ENCODE measurements at places on chromosomes 12 and 14.

DNA sequence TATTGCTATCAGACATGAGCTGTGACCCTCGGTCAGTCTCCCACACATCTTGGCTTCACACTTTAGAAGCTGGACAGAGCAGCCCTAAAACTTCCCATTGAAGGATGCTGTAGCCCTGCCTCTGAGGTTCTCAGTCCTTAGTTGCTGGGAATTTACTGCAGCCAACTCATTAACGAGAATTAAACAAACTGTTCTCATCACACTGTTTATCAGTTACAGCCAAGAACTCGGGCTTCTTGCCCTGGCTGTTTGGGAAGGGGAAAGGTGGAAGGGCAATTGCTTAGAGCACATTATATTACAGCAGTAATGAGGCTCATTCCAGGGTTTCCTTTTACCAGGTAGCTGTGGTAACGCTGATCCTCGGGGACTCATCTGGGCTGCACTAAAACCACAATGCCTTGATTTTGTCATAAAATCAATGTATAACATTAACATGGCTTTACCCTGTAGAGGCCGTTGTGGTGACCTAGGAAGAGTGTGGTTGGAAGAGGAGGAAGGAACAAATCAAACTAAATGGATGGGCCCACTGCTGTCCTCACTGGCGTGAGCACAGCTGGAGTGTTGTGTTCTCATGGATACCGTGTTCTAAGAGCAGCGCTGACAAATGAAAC is 87.1 kb downstream of the GPR135 start:
- DNase-seq, result no peak

- DNase-seq, result no peak
These were observed 5.6 kb downstream of the EIF4B start for GRCh38 chr12:53011889-53012288.

- DNase-seq, result no peak
These were observed 12.8 kb downstream of the ZFYVE1 start for GRCh38 chr14:73014105-73014504.

- no peak for DNase-seq
These were observed 58.5 kb downstream of the WNK1 start for GRCh38 chr12:810671-811415.

DNA sequence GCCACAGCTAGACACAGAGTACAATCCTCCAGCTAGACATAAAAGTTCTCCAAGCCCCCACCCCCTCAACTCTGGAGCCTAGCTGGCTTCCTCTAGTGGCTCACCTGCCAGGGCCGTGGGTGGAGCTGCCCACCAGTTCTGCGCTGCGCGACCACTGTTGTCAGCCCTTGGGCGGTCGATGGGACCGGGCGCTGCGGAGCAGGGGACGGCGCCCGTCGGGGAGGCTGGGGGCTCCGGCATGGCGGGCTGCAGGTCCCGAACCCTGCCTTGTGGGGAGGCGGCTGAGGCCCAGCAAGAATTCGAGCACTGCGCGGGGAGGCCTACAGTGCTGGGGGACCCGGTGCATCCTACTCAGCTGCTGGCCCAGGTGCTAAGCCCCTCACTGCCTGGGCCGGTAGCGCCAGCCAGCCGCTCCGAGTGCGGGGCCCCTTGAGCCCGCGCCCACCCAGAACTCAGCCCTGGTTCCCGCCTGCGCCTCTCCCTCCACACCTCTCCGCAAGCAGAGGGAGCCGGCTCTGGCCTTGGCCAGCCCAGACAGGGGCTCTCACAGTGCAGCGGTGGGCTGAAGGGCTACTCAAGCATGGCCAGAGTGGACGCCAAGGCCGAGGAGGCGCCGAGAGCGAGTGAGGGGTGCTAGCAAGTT is 51.0 kb downstream of the RTN1 start:
- DNase-seq, result no peak

DNA sequence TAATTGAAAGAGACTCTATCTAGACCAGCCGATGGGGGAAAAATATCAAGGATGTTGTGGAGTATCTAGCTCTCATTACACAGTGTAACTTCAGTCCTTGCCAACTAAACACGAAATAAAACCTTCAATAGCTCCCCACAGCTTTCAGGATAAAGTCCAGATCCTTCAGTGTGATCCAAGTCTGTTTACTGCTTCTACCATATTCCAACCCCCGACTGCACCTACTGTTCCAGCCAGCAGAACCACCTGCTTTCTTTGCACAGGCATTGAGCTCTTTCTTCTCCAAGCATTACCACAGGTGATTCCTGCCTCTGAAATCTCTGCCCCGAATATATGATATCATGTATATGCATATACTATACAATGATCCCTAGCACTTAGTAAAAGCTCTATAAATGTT is 2.2 kb upstream of the LRRC23 start:
- no peak for DNase-seq

- DNase-seq, result no peak
These were observed 11.3 kb downstream of the SYNE3 start for GRCh38 chr14:95505030-95505589.

DNA sequence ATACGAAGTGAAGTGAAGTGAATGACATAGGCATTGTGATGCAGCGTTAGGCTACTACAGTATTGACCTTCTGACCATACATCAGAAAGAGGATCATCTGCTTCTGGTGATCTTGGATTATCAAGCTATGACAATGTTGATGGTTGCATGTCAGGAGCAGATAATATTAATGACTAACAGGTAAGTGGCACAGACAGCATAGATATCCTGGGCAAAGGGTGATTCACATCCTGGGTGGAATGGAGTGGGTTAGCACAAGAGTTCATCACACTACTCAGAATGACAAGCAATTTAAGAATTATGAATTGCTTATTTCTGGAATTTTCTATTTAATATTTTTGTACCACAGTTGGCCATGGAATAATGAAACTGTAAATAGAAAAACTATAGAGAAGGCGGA is 397.9 kb upstream of the ATP2B1 start:
- DNase-seq, result no peak

- no peak for DNase-seq
These were observed 178.1 kb upstream of the NOVA1 start for GRCh38 chr14:26775765-26776563.

DNA sequence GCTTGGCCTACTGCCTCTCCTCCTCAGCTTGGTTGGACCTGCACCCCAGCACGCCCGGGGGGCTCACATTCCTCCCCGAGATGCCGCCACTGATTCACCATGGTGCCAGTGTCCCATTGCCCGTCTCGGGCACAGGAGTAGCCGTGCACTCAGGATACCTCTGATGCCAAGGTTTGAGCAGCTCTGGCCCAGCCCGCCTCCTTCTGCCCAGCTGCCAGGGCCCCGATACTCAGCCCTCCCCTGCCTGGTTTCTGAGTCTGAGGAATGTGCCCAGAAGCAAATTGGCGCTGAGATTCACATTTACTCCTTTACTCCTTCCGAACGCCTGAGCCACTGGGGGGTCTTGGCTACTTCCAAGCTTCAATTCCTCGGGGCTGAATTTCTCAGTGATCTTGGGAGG is 63.5 kb downstream of the NINJ2 start:
- no peak for DNase-seq

- no peak for DNase-seq
These were observed 11.2 kb downstream of the DHRS7 start for GRCh38 chr14:60153991-60154390.

DNA sequence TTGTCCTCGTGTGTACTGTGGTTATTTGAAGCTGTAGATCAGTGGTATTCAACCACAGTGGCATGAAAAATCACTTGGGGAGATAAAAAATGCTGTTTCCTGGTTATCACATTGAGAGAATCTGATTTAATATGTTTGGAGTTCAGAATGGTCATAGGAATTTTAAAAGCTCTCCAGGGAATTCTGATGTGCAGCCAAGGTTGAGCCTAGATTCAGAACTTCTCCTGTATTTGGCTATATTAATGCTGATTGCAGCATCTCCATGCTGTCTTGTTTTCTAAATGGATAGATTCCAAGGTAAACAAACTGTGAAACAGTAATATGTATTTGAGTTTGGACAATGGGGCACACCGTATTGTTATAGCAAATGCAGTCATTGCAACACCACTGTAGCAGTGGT is 982.2 kb upstream of the FBXO33 start:
- no peak for DNase-seq

DNA sequence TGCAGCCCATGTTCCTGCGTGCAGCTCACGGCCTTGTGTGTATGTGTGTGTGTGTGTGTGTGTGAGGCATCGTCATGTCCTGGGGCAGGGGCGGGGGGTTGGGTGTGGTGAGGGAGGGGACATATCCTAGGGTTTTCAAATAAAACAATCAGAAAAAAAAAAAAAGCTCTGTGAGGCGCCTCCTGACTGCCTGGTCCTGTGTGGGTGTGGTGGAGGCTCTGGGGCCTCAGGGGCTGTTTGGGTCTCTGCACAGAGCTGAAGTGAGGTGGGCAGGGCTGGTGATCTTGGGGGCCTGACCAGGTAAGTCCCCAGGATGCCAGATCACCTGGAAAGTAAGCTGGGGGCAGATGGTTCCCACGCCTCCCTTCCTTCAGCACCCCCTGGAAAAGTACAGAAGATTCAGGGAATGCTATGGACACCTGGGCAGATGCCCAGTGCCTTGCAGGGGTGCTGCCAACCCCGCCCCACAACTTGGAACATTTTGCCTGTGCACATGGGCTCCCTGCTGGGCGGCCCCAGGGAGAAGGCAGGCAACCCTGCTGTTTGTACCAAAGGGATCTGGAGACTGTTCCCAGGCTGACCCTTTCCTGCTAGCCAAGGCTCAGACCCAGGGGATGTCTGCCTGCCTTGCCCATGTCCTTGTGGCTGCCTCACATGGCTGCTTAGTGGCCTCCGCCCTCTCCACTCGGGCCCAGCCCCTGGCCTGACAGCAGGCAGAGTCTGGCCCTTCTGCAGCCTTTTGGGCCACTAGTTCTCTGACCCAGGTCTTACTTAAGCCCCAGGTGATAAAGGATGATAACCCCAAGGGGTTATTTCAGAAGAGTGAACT is 28.8 kb downstream of the CLSTN3 start:
- no peak for DNase-seq

GRCh38 chr12:5244513-5244972 is 187.4 kb upstream of the NTF3 start:
- no peak for DNase-seq

DNA sequence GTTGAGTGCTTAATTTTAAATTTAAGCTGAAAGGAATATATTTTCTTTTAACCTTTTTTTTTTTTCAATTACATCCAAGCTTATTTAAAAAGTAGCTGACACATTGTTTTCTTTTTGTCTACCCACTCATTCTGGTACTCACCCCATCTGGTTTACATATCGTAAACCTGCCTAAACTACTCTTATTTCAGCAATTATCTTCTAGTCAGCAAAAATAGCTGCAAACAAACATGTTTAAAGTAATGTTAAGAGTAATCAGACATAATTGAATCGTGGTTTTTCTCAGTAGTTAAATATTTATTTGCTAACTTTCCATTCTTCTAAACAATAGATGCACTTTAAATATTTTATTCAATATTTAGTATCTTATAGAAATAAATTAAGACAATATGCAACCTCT is 492.7 kb upstream of the MGAT4C start:
- DNase-seq, result no peak

DNA sequence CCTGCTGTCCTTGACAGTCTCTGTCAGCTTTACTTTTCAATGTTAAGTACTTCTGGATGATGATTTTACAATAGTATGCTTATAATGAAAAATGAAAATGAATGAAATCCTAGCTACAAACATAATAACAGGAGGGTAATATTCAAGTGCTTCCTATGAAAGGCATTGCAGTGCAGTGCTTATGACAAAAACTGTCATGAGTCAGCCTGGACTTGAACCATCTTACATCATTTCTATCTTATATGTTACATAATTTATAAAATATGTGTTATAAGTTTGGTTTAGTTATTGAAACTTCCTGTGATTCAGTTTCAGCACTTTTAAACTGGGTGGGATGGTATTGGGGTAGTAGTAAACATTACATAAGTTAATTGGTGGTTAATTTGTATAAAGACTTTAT is 451.7 kb downstream of the TMEM117 start:
- no peak for DNase-seq

DNA sequence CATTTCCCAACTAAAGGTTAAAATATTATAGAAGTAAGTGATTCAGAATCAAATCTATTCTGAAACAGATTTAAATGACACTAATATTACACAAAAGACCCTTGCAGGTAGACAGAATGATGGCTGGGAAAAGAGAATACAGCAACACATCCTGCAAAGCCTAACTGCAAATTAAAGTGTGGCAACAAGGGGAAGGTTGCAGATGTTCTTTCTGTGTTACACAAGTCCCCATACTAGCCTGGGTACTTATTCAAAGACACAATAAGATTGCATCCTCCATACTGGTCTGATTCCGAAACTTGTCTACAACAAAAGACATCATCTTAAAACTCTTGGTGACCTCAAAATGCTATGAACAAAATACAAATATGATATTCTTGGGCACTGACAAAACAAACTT is 50.5 kb downstream of the R3HDM2 start:
- no peak for DNase-seq

GRCh38 chr14:89479802-89480201 is 62.8 kb upstream of the FOXN3 start:
- DNase-seq, result no peak

DNA sequence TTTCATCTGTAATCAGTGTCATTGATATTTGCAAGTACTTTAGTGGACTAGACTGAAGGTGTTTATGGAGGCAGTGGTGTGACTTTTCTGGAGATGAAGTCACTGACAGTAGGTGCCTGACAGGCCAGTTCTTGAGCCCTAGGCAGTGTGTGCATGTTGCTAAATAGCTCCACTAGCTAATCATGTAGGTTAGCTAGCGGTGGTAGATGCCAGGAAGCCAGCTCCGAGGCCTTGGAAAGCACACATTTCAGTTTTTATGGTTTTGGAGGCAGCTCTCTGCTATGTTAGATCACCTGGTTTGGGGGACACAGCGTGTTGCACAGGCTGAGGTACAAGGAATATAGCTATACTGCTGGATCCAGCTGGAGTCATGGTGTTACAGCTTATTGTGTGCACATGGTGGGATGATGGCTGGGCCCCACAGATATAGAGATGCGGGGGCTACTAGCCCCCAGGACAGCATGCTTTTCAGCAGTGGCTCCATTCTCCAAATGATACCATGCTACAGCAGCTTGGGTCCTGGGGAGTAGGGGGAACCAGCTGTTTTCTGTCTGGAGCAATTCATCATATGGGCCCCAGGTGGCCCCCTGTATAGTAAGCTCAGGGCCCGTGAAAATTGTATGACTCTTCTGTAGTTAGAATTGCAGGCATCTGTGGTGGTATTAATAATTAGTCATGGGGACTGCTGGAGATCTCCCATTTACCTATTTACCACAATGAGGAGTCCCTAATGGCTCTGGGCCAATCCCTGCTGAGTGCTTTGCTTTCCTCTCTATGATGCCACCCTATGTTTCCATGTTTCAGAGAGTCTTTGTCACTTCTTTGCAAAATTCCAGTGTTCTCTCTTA is 367.2 kb upstream of the LMO3 start:
- no peak for DNase-seq
